ENCODE measurements at places on chromosomes 11 and 22. TPM values are rescaled to one million over a fixed set of nuclear protein-coding genes. Genes with fewer than 3 reads are reported as not detected.

The PATE4 gene
- not detected for total RNA-seq

DNA sequence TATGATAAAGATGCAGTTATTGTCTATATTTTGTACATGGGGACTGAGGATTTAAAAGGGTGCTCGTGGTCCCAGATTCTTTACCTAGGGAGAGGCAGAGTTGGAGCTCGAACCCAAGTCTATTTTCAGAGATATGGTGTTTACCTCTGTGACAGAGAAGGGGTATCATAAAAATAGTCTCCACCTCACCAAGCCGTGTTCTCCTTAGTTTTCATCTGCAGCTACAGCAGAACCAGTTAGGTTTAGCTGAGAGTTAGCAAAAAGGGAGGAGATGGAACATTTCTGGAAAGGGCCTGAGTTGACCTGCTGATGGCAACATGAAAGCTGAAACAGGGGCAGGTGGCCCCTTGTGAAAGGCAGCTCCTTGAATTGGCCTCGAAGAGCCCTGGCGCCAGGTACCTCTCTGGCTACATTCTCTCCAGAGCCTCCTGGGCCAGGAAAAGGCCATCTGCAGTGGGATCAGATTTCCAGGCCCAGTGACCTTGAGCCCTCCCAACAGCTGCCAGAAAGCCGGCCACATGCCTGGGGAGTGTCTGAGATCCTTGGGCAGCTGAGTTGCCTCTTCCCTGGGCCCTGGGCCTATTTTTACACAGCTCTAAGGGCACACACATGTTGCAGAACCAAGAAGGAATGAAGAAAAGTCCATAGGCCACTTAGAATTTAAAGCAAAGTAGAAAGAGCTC, 136.6 kb downstream of the NAV2 start:
- DNase-seq: no peak

GRCh38 chr11:12377106-12377823, at the start of gene PARVA:
PARVA (plus strand) TSS chr11:12377571; CDS start chr11:12377648, 77 bp downstream.
- peak; percentile 76 for DNase-seq

The NLRP6 gene
- total RNA-seq: 1.8 TPM

The SYTL2 gene
- total RNA-seq: 1,280 TPM

DNA sequence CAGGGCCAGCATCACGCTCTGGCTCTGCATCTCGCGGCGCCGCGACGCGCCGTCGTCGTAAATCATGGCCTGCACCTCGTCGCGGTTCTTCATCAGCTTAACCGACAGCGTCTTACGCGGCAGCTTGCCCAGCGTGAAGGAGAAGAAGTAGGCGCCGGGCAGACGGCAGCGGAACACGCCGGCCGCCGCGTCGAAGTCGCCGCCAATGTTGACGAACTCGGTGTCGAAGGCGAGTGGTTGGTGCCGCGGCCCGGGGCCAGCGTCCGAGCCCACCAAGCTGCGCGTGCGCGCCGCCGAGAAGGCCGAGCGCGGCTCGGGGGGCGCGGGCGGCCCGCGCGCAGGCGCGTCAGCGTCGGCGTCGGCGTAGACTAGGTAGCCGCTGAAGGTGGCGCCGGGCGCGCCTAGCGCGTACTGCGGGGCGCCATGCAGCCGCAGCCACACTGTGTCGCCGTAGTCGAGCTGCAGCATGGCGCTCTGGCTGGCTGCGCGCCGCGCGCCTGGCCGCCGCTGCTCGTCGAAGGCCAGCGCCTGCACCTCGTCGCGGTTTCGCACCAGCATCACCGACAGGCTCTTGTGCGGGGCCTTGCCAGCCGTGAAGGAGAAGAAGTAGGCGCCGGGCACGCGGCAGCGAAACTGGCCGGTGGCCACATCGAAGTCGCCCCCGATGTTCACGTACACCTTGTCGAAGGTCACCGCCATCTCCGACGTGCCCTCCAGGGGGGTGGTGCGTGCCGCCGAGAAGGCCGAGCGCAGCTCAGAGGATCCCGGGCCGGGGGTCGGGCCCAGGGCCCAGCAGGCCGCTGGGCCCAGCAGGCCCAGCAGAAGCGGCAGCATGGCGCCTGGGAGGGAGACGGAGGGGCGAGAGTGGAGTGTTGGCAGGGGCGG, 3.7 kb downstream of the FAM180B start:
- DNase-seq: no peak

The PHOX2A gene
- total RNA-seq: 0.60 TPM

The GPHA2 gene
- not detected for total RNA-seq

The CHRM1 gene
- total RNA-seq: 0.41 TPM

The ADM2 gene
- 0.75 TPM for total RNA-seq

The LUZP2 gene
- total RNA-seq: 2.4 TPM

DNA sequence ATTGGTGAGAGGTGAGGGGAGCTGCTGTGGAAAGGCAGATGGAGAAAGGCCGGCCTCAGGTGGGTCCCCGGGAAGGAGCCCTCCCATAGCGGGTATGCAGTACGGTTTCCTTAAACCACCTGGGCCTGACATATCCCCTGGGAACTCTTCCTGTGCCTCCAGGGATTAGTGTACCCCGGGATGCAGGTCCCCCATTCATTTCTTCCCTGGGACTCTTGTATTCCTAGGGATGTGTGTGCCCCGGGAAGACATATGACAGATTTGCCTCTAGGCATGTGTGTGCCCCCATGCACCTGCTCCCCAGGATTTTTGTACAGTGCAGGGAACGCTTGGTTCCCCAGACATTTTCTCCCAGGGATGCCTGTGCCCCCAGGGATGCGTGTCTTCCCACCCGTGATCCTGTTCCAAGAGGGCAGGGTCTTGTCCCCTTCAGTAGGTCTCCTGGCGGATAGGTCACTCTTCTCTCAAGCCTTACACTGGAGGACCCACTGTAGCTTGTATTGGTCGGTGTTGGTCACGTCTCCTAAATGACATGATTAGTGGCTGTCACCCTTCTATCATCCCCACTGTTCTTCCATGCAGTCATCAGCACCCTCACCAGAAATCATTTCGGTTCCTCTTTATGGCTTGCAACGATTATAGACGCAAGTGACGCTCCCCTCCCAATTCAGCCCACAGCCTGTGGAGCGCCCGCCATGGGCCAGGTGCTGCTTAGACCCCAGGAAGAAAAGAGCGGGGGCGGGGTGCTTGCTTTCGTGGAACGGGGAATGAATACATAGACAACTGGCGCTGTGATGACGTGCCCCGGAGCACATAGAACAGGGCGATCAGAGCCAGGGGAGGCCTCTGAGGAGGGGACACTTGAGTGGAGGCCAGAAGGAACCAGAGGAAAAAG, 1.3 kb downstream of the PARVB start:
- DNase-seq: peak; percentile 83

DNA sequence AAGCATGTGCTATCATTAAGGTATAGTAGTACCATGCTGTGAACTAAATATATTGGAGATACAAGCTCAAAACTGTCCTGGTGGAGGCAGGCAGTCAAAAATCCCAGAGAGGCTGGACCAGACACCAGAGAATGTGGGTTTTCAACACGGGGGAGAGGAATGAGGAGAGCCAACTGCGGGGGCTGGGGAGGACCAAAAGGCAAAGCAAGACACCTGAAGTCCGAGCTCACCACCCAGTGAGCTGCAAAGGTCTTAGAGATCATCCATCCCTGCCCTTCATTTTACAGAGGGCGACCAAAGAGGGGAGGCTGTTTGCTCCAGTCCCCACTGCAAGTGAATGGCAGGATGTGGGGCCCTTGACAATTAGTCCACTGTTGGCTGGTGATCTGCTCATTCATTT, 10.0 kb downstream of the RIBC2 start:
- no peak for DNase-seq

- no peak for DNase-seq
Measured at GRCh38 chr11:92087725-92088537, 136.7 kb upstream of the FAT3 start.

The SCUBE2 gene
- 7.5 TPM for total RNA-seq

- no peak for DNase-seq
Measured at GRCh38 chr11:898540-899190, 11.9 kb downstream of the CHID1 start.

DNA sequence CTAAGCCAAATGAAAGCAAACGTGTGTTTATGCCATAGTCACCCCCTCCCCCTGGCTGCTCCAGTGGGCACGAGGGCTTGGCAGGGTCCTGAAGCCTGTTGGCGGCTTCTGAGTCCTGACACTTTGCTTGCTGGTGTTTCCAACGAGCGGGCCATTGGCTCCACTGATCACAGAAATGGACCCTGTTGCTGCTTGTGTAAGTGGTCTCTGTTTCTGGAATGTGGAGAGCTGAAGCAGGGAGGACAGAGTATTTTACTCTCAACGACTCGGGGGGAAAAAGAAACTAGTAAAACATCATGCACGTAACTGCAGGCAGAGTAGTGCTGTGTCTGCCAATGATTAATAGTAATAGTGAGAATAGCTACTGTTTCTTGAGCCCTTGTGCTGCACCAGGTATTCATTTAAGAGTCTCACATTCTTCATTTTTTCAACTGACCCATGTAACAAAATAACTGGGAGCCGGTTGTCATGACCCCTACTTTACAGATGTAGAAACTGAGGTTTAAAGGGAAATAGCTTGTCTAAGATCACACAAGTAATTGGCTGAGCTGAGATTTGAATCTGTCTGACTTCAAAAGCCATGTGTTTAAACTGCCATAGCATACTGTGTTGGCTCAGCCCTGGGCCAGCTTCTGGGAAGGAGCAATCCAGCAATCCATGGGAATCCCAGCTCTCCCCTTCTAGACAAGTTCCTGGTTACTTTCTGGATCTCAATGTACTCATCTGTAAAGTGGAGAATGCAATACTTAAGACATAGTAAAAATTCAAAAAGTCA, 526.7 kb downstream of the INSC start:
- no peak for DNase-seq

The DDTL gene
- total RNA-seq: not detected

DNA sequence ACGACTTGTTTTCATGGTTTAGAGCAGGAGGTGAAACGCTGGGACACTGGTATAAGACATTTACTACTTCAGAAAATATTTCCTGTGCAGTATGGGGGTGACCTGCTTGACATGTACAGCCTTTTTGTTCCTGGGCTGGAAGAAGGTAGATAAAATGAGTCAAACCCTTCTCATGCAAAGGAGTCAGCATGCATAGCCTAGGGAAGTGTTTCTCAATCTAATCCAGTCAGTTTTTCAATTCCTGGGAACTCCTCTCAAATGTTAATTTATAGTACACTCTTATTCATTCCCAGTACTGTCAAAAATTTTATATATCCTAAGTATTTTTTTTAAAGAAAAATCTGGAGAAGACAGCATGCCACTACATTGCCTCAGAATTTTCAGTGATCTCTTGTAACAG, 154.7 kb upstream of the GUCY1A2 start:
- no peak for DNase-seq

- no peak for DNase-seq
Measured at GRCh38 chr22:19719050-19719482, 4.3 kb upstream of the GP1BB start.

- DNase-seq: peak; percentile 61
Measured at GRCh38 chr11:115503083-115503885, 931 bp downstream of the CADM1 start.

GRCh38 chr11:2511421-2512369, 66.9 kb downstream of the KCNQ1 start:
- DNase-seq: peak; percentile 7

GRCh38 chr11:57368845-57369232, 12.1 kb downstream of the PRG3 start:
- no peak for DNase-seq

The PKDREJ gene
- total RNA-seq: not detected

GRCh38 chr11:97325693-97326092, 935.9 kb downstream of the JRKL start:
- no peak for DNase-seq

- no peak for DNase-seq
Measured at GRCh38 chr11:44310206-44310462, 195 bp upstream of the ALX4 start.

The NPAS4 gene
- total RNA-seq: not detected

DNA sequence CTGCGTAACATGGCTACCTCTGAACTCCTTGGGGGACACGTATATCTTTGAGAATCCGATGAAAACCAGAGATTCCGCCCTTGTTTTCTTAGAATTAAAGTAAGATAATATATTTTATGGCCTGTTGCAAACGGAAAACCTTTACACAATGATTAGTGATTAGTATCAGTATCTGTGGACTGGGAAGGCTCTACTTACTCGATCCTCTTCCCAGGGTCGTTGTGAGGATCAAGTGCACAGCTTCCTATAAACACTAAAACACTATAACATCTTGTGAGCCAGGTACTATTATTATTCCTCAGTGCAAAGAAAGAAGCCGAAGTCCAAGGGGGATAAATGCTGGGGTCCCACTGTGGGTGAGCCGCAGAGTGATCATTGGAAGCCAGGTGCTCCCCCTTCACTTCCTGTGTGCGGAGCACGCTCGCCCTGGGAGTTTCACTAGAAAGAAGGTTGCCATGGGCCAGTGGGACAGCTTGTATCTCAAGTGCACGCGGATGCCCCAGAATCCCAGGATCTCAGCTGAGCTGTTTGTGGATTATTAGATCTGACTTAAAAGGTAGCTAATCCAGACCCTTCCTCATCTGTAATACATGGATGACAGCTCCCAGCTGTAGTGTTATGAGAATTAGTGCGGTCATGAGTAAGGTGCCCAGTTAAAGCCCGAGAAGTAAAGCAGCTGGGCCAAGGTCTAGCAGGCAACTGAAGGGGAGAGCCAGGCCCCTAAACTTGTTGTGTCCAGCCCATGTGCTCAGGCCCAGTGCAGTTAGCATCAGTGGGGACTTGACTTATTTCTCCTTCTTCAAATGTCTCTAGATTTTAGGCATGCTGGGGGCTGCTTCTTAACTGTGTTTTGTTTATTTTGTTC, 839 bp downstream of the CBY1 start:
- DNase-seq: peak; percentile 46

The CCDC157 gene
- 1.4 TPM for total RNA-seq

DNA sequence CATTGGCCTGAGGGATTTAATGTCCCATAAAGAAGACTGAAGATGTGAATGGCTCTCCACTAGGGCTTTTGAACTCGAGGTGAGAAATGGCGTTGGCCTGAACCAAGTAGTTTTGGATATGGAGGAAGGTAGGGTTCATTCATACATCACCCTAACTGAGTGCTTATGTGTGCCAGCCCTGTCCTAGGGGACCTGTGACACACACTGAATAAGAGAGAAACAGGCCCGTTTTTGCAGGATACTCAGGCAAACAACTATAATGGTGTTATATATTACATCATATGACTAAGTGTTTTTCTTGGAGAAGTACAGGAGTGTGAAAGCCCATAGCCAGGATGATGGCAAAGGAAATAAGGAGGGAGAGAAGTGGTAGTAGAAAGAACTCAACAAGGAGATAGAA, 368.1 kb downstream of the TMEM135 start:
- DNase-seq: no peak

- no peak for DNase-seq
Measured at GRCh38 chr11:44928144-44928543, 22.5 kb downstream of the TP53I11 start.

The BLID gene
- not detected for total RNA-seq

The RIMBP3B gene
- total RNA-seq: not detected

The HTR3B gene
- total RNA-seq: 0.14 TPM

DNA sequence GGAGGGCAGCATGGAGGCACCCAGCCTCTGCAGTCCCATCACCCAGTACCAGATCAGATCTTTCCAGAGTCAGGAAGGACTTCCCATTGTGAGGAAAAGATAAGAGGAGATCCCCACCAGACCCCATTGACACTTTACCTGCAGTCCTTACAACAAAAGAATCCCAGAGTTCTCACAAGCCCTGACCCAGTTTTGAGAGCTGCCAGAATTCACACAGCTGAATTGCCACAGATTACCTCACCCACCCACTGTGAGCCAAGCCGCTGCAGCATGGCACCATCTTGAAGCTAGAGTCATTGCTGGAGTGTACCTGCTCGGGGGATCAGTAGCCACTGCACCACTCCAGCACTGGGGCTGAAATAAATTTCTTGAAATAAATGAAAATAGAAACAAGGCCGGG, 91.8 kb upstream of the UBASH3B start:
- no peak for DNase-seq

- DNase-seq: no peak
Measured at GRCh38 chr11:36292311-36292722, 3.1 kb upstream of the COMMD9 start.
